ENCODE measurements at places on chromosomes 11 and 22.

DNA sequence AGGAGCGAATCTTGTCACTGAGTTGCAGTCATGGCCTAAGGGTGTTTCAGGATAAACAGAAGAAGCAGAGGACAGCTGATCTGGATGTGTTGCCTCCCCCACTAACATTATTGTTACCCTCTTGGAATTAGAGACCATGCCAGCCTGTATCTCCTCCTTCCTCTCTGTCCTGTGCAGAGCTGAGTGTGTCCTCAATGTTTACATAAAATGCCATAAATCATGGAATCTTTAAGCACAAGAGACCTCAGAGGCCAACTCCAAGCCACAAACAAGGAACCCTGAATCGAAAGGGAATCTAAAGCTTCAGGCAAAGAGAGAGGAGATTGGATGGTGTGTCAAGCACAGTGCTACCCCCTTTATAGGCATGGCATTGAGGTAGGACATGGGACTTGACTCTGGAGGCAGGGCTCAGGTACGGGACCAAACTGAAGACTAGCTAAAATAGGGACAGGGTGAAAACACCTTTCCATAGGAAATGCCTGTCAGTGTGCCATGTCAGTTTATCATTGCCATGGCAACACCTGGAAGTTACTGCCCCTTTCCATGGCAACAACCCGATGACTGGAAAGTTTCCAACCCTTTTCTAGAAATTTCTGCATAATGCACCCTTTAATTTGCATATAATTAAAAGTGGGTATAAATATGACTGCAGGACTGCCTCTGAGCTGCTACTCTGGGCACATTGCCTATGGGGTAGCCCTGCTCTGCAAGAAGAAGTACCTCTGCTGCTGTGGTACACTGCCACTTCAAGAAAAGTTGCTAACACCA is 489.7 kb downstream of the MIAT start:
- no peak for DNase-seq

- no peak for DNase-seq
Observed at GRCh38 chr11:91796999-91797398, 427.6 kb upstream of the FAT3 start.

DNA sequence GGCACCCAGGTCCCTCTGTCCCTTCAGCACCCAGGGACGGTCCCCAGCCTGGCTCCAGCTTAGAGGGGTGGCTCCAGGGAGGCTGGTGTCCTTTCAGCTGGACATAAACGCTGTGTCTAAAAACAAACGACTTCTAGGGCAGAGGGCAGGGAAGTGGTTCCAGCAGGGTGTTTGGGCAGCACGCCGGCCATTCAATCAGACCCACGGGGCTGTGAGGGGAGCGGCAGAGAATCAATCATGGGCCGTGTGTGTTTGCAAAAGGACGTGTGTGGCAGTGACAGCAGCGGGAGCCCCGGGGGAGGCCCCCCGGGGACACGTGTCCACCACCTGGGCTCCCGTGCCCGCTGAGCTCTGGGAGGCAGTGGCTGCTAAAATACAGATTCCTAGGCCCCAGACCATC is 127.7 kb downstream of the MN1 start:
- no peak for DNase-seq

- no peak for DNase-seq
Observed at GRCh38 chr22:28171115-28171514, 252.1 kb upstream of the PITPNB start.

DNA sequence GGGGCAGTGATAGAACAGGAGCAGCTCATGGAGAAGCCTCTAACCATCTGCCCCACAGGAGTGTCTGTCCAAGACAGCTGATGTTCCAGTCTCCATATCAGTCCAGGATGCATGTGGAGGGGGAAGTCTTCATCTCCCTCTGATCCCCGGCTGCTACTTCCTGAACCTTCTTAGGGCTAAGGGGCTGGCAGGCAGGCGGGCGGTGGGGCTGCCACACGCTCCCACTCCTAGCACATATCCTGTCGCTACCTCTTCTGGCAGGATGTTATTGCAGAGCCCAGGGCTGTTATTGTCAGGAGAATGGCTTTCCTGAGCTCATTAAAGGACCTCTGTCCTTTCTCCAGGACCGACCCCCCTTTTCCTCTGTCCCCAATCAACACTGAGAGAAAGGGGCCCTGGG is 25.4 kb downstream of the LRRC55 start:
- no peak for DNase-seq

GRCh38 chr11:8328231-8328794 is 64.6 kb upstream of the LMO1 start:
- DNase-seq, result no peak

DNA sequence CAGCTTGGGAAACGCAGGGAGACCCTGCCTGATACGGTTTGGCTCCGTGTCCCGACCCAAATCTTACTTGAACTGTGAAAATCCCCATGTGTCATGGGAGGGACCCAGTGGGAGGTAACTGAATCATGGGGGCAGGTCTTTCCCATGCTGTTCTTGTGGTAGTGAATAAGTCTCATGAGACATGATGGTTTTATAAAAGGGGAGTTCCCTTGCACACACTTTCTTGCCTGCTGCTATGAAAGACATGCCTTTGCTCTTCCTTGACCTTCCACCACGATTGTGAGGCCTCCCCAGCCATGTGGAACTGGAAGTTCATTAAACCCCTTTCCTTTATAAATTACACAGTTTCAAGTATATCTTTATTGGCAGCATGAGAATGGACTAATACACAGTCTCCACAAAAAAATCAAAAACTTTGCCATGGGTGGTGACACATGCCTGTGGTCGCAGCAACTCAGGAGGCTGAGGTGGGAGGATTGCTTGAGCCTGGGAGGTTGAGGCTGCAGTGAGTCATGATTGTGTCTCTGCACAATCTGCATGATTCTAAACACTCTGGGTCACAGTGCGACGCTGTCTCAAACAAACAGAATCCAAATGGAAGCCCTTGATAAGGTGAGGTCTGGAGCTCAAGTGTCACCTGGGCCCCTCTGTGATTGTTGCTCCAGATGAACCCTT is 34.9 kb downstream of the SYN3 start:
- peak; percentile 25 for DNase-seq

GRCh38 chr11:34627197-34627596 is 6.3 kb downstream of the EHF start:
- no peak for DNase-seq

GRCh38 chr11:33734441-33735270 is 1.6 kb downstream of the CD59 start:
- no peak for DNase-seq

DNA sequence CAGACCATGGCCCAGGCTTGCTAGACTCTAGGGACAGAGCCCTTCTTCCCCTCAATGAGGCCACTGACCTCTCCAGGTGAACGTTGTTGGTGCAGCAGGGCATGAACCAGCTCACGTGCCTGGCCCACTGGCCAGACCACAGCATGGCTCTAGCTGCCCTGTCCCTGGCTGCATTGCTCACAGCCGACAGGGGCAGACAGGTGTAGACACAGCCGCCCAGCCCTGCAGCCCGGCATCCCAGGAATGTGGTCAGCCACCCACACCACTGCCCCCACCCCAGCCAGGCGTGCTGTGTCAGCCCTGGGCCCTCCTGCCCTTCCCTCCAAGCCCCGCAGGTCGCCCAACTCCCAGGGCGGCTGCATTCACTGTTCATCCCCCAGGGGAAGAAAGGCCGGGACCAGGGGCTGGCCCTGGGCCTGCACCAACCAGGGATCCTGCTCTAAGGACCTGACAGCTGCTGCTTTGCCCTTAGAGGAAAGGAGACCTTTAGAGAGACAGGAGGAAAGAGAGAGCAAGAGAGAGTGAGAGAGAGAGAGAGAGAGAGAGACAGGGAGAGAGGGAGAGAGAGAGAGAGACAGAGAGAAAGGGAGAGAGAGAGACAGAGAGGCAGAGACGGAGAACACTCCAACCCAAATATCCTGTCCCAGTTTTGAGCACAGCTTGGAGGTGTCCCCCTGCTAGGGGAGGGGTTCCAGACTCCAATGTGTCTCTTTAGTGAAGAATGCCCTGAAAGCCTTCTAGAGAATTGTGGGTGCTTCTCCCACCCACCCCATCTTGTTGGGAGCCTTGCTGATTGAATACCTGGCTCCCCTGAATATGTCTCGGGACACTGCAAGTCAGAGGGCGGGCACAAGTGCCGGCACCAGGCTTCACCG is 44.2 kb upstream of the LINC01488 start:
- no peak for DNase-seq

Measured in type B pancreatic cell (in vitro differentiated cells).